ENCODE measurements at places on chromosomes 3 and 15.

DNA sequence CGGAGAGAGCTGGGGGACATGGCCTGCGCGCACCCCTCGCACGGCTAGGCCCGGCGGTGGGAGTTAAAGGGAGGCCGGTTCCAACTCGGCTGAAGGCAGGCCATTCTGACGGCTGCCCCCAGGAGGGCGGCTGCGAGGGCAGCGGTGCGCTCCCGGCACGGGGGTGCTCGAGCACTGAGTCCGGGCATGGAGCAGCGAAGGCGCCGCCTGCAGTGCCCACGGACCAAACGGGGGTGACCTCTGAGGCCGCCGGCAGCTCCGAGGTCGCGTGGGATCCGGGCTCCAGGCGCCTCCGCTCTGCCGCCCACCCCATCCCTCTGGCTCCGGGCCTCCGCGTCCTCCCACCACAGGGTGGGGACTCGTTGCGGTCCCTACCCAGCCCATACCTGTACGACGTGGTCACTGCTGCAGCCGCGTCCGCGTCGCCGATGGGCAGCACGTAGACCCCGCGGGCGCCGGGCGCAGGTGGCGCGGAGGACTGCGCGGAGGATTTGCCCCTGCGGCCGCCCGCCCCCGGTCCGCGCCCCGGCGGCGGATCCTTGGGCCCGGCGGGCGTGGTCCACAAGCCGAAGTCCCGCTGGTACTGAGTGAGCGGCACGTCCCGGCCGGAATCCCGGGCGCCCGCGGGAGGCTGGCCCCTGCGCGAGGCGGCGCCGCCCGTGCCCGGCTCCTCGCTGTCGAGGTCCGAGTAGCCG, 469 bp downstream of the MAP6D1 start:
- DNase-seq: peak; percentile 22

DNA sequence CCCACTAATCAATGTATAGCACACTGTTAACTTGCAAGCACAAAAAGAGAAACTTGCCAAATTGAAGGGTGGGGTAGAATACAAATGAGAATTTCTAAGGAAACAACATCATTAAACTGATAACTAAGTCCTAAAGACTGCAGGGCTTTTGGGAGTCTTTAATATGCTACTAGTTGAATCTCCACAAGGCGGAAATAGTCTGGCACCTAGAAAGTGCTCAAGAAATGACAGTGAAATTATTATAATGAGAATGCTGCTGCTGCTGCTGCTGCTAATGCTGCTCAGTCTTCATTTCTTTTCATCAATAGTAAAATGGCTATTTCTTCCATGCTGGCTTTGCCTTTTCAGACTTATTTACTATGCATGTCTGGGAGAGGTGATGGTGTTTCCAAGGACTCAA, 91.8 kb downstream of the BTD start:
- DNase-seq: no peak

DNA sequence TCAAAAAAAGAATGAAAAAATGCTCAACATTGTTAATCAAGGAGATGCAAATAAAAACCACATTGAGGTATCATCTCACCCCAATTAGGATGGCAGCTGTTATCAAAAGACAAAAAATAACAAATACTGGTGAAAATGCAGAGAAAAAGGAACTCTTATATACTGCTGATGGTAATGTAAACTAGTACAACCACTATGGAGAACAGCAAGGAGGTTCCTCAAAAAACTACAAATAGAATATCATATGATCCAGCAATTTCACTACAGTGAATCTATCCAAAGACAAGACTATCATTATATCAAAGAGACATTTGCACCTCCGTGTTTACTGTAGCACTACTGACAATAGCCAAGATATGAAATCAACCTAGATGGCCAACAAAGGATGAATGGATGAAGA, 58.4 kb downstream of the PEAK1 start:
- DNase-seq: no peak

GRCh38 chr15:49082960-49083359, 36.7 kb upstream of the SECISBP2L start:
- no peak for DNase-seq

DNA sequence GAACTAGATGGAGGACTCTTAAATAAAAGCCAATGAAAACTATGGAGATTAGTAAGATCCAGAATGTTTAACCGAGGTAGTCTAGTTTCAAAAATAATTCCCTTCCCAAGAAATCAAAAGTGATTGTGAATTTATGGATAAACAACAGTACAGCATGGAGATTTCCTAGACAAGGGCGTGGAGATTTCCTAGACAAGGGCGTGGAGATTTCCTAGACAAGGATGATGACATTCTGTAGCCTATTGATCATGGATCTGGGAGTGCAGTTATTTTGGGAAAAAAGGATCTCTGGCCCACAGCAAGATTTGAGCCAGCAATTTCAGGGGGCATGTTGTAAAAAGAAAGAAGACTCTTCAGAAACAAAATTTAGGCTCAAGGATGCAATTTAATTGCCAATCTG, 175.3 kb downstream of the RAP2B start:
- DNase-seq: no peak

- peak; percentile 26 for DNase-seq
Measured at GRCh38 chr3:117019082-117019713, 309.6 kb downstream of the TUSC7 start.

- DNase-seq: peak; percentile 85
Measured at GRCh38 chr3:184234224-184234623, 4.8 kb downstream of the VWA5B2 start.

GRCh38 chr3:40624189-40624769, 99.5 kb downstream of the ZNF621 start:
- DNase-seq: no peak

DNA sequence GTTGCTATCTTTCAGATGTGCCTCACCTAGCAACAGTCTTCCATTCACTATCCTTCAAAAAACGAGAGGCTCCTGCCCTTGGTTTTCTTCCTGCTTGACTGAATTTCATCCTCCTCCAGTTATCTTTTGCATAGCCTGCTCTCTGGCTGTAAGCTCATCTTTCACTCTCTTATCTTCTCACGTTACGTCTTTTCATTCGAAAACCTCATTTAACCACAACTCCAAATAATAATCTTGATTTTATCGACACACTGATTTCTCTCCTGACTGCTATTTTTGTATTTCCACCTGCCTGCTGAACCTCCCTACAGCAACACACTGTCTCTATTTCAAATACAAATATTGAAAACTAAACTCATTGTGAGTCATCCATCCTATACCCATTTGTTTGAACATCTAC, 230.7 kb upstream of the TMC3 start:
- no peak for DNase-seq

- DNase-seq: no peak
Measured at GRCh38 chr3:9141928-9142289, 107.5 kb downstream of the SRGAP3 start.

GRCh38 chr3:119173325-119173724, at the start of gene UPK1B:
TSS of gene UPK1B (plus strand) at chr3:119173598. CDS start at chr3:119186742, 13,144 bp downstream.
- DNase-seq: no peak

- DNase-seq: no peak
Measured at GRCh38 chr3:171428321-171428787, 31.9 kb downstream of the TNIK start.

- no peak for DNase-seq
Measured at GRCh38 chr15:38323895-38324294, 71.3 kb downstream of the SPRED1 start.

- DNase-seq: no peak
Measured at GRCh38 chr15:91678003-91678402, 175.5 kb upstream of the SLCO3A1 start.

GRCh38 chr3:88469216-88469615, 319.5 kb downstream of the C3orf38 start:
- no peak for DNase-seq

DNA sequence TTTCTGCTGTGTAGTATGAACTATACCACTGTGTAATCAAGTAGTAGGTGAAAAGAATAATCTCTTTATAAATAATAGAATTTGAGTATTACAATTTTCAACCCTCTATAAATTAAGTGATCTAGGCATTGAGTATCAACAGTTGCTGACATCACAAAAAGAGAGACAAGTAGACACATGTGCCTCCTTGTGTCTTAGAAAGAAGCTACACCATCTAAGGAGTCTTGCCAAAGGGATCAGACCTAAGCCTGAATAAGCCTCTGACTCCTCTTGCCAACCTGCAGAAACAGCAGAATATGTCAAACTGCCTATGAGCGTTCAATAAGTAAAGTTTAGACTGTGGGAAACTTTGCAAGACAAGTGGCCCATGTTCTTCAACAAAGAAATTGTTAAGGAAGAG, 5.8 kb upstream of the MTMR10 start:
- no peak for DNase-seq

- peak; percentile 23 for DNase-seq
Measured at GRCh38 chr15:99755692-99756409, 22.6 kb upstream of the LYSMD4 start.

GRCh38 chr3:168100777-168101492, 5.2 kb upstream of the GOLIM4 start:
- no peak for DNase-seq

GRCh38 chr3:58346368-58346767, 13.7 kb downstream of the PXK start:
- no peak for DNase-seq

DNA sequence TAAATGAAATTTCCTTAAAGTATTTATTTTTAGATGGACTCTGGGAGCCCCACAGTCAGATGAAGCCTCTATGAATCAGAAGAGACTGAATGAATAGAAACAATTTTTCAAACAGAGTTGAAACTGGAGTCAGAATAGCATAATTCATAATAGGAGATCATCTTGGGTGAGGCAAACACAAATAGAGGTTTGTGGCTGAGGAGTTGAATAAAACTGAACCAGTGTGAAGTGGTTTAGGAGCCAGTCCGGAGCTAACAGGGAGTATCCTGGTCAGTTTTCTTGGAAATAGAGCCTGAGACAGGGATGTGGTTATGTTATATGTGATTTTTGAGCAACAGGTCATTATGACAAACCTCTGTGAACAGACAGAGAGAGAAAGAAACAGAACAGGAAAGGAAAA, 39.2 kb downstream of the SAMMSON start:
- DNase-seq: no peak

DNA sequence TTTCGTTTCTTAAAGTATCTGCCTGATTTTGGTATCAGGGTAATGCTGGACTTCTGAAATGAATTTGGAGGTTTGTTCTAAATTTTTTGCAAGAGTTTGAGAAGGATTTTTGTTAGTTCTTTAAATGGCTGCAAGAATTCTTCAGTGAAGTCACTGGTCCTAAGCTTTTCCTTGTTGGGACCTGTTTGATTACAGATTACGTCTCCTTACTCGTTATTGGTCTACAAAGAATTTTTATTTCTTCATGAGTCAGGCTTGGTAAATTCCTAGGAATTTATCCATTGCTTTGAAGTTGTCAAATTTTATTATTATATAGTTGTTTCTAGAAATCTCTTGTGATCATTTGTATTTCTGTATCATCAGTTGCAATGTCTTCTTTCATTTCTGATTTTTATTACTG, 196.0 kb downstream of the DPH6 start:
- DNase-seq: no peak

GRCh38 chr3:76387000-76387399, 601.7 kb upstream of the ZNF717 start:
- DNase-seq: no peak

- peak; percentile 31 for DNase-seq
Measured at GRCh38 chr3:193788189-193788991, 195.4 kb downstream of the OPA1 start.

DNA sequence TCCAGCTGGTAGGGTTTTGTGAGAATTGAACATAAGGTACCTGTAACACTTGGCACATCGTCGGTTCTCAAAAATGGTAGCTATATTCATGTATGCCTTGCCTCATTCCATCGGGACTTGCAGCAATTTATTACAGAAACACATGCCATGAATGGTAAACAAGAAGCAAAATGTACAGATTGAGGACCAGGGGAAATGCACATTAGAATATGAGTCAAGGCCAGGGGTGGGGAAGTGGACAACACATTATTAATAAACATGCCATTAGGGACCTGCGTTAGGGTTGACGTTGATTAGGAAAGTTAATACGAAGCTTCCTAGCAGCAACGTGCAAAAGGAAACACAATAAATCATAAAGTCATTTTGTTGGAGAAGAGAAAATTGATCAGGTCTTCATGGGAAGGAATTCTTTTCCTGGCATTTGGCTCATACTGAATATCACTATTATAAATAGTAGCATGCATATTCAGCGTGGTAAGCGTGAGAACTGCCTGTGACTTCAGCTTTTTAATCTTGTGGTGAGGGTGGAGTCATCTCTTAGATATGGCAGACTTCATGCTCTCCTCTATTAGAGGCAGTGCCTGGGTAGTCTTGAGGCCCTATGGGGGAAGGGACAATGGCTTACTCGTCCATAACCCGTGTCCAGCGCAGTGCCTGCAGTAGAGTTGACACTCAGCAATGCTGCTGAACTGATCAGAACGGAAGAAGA, 184.9 kb downstream of the SV2B start:
- DNase-seq: no peak

- no peak for DNase-seq
Measured at GRCh38 chr15:34653992-34654391, 70.5 kb upstream of the GOLGA8B start.

DNA sequence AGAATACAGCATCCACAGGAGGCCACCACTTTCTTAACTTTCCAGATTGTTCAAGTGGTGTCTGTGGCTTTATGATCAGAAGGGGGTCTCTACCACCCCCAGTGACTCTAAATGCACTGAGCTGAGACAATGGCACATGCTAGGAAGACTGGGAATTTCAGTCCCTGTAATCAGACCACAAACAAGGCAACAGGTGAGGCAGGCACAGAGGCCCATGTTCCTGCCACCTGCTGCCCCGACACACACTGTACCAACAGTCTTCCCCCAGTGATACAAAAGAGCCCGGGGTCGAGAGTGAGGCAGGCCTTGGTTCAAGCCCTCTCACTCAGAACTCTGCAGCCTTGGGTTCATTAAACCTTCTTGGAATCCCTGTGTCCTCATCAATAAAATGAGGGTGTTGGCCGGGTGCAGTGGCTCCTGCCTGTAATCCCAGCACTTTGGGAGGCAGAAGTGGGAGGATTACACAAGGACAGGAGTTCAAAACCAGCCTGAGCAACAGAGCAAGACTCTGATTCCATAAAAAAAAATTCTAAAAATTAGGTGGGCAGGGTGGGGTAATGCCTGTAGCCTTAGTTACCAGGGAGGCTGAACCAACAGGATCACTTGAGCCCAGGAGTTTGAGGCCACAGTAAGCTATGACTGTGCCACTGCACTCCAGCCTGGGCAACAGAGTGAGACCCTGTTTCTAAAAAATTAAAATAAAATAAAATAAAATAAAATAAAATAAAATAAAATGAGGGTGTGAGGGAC, 55.8 kb downstream of the ADCY5 start:
- DNase-seq: no peak

DNA sequence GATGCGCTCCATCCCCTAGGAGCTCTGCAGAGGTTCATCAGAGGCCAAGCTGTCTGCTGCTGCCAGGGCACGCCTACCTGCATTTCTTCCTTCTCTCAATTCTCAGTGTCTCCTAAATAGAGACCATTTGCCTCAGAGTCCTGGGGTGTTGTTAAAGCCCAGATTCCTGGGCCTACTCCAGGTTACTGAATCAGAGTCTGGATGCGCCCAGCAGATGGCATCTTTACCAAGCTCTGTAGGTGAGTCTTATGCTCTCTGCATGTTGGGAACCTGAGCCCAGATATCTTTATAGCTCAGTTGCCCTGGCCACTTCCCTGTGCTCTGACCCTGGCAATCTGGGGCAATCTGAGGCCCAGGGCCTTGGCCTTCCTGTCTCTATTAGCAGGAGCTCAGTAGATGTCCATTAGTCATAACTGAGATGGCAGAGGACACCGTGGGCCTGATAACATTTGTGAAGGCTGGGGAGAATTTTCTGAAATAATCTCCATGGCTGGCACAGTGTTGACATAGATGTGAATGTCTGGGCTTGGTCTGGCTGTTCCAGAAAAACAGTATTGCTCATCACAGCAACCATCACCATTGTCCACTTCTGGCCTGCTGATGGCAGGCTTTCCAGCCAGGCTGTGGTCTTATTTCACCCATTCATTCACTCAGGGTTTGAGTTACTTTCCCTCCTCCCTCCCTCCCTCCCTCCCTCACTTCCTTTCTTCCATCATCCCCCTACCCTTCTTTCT, 13.3 kb upstream of the RBP1 start:
- DNase-seq: peak; percentile 47
